SJSA1 (cell line): ENCODE measurements at places on chromosomes 3 and 15.

GRCh38 chr15:45254405-45254804, 2.4 kb downstream of the SLC28A2 start:
- DNase-seq: no peak

DNA sequence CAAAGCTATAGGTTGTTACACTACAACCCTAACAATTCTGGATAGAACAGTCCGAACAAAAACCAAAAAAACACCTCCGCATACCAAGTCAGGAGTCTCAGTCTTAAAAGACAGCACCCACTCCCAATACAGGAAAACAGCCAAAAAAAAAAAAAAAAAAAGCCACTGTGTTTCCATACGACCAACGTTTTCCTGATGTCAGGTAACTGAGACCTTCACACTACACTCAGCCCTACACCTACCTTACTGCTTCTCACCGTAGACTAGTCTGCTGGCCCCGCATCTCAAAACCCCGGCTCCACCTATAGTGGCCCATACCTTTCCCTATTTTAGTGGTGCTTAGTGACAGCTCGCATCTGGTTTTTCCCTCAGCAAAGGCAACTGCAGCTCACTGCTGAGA, 339.5 kb upstream of the ADAMTS9 start:
- DNase-seq: no peak

DNA sequence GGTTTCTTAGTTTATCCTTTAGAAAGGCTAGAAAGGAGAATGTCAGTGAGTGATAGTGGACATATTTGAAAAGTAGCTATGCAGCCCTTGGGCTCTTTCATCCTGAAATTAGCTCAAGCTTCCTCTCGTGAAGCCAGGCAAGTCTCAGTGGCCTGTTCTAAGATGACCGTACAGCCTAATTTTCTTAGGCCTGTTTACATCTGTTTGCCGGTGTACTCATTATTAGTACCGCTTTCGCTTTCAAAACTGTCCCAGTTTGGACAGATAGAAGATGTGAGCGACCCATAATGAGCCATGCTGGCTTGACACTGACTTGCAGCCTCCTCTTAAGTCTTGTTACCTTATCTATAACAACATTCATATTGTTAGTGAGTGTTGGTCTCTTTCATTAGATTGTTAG, 5.7 kb upstream of the ARL14 start:
- no peak for DNase-seq

GRCh38 chr3:104952146-104952972, 414.4 kb upstream of the ALCAM start:
- peak; percentile 63 for DNase-seq

- DNase-seq: peak; percentile 78
Measured at GRCh38 chr15:92449476-92449875, 55.8 kb downstream of the ST8SIA2 start.

DNA sequence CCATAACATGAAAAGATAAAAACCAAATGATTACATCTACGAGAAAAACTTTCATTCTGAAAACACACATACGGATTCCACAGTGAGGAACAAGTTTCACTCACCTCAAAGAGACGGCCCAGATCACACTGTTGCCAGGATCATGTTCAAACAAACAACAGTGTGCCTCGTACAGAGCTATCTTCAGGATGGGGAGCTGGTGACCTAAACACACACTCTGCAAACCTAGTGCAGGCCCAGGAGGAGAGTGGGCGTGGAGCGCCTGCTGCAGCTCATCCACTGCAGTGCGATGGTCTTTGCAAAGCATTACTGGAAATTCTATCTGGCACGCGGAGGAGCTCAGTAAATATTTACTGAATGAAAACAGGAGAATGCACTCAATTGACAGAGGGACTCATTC, 38.5 kb downstream of the TAMM41 start:
- no peak for DNase-seq

DNA sequence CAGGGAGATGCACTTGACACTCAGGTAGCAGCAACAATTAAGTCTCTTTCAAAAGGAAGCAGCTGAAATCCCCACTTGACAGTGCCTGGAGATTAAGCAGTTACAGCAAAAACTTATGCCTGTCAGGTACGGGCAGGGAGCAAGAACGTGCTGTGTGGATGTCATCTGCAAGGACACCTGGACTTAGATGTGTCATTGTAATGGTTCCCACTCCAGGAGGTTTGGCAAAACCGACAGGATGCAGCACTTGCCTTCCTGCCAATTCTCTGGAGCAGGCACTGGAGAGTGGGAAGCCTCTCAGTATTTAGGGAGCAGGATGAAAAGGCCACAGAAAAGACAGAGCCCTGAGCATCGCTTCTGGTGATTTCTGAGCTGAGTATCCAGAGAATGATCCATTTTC, 292.4 kb downstream of the PDCD6IP start:
- DNase-seq: no peak
